Hindlimb muscle (tissue), 1 donor: ENCODE measurements at places on chromosomes 12 and 14. TPM values are rescaled to one million over a fixed set of nuclear protein-coding genes. Genes with fewer than 3 reads are reported as not detected.

Gene NINJ2
- 3.2 TPM for polyA plus RNA-seq

Gene PLBD1
- polyA plus RNA-seq, result 18.8 TPM

Gene DNAJC22
- polyA plus RNA-seq, result 0.39 TPM

DNA sequence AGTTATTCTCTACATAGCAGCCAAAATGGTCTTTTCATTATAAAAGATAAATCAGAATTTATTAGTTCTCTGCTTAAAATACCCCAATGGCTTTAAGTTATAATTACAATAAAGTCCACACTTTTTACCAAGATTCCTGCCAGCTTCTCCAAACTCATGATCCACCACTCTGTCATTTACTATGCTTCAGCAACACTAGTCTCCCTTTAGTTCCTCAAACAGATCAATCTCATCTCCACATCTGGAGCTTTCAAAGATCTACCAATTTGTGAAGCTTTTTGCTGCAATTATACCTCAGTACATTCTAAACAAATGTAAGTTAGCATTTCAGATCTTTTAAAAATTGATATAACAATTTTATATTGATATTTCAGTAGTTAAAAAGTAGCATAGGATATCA lies 24.9 kb downstream of the CATSPERB start:
- no peak for DNase-seq

GRCh38 chr14:25826105-25826504 lies 771.7 kb downstream of the NOVA1 start:
- DNase-seq, result no peak

Gene SPTB
- 215 TPM for polyA plus RNA-seq

Gene B4GALNT3
- polyA plus RNA-seq, result 12.9 TPM

Gene CPNE6
- not detected for polyA plus RNA-seq

Gene SYCP3
- 0.41 TPM for polyA plus RNA-seq

- DNase-seq, result no peak
Observed at GRCh38 chr12:116166306-116166705, 111.2 kb downstream of the MED13L start.

Gene BRMS1L
- 17.9 TPM for polyA plus RNA-seq
